ENCODE measurements at places on chromosomes 13 and 19.

- DNase-seq, result no peak
Measured at GRCh38 chr19:46898731-46899130, 37.9 kb downstream of the ARHGAP35 start.

DNA sequence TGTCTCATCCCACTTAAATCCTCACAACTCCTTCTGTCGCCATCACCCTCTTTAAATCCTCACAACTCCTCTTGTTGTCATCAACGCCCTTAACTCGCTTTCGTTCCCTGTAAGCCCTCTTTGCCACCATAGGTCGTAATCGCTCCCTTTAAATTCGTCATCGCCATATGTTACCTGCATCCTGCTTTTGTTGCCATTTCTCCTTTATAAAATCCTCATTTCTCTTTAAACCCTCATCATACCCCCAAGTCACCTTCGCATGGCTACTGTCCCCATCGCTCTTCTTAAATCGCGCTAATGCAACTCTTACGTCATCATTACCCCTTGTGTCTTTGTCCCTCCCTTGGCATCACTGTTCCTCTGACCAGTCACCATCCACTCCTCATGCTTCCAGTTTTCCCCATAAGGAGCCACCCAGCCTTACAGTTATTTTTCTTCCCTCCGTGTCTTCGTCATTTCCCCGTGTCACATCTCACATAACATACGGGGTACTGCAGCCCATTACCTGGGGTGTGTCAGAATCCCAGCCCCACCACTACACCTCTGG, 539 bp downstream of the PLD3 start:
- DNase-seq, result no peak

DNA sequence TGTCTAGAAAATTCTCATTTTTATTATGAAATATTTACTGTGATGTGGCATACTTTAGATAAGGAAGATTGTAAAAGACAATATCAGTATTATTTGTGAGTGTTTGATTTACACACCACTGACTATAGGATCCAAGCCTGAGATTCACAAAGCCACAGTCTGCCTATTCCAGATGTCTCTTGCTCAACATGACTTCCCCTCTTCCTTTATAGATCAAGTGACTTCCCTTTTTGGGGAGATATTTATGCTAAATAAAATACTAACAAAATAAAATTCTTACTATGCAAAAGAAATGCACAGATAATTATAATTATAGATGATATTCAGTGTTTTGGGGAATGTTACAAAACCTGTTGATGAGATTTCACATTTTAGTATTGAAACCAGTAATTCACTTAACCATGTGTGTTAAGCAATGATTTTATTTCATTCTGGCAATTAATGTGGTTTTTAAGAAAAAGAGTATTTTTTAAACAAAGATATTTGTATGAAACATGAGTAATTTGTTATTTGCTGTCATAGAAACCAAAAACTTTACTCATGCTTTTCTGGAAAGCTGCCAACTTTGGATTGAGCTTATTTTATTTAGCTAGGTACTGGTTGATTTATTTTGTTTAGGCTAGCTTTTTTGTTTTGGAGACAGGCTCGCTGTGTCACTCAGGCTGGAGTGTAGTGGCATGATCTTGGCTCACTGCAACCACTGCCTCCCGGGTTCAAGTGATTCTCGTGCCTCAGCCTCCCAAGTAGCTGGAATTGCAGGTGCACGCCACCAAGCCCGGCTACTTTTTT, 13.7 kb upstream of the GPR183 start:
- no peak for DNase-seq

DNA sequence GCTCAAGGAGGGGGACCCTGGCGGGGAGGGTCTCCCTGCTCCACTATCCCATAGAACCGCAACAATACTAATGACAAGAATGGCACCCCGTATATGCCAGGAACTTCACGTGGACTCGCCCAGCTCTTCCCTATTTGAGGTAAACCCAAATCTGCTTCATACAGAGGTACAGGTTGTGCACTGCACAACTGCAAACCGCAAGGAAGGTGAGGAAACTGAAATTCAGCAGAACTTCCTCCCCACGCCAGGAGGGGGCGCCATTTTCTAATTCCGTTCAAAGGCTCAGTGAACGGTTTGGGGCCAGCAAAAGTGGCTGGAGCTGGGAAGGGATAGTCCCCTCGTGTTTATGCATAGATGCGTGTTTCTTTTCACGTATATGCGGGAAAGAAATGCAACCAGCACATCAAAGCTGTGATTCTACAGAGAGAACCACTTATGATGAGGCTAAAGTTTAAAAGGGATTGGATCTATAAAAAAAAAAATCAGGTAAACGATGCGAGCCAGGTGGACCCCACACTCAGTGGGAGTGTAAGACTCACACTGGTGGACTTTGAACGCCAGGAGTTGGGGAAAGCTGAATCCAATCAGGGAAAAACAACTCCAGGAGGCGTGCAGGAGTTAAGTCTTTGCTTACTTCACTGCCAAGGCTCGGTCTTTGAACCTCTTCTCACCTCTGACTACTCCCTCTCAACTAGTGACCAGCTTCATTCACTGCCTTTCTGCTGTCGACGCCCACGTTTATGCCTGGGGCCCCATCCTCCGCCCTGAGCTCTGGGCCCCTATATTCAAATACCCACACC, 20.3 kb downstream of the C19orf81 start:
- peak; percentile 17 for DNase-seq

GRCh38 chr13:114318624-114319023, 4.3 kb downstream of the CHAMP1 start:
- no peak for DNase-seq

DNA sequence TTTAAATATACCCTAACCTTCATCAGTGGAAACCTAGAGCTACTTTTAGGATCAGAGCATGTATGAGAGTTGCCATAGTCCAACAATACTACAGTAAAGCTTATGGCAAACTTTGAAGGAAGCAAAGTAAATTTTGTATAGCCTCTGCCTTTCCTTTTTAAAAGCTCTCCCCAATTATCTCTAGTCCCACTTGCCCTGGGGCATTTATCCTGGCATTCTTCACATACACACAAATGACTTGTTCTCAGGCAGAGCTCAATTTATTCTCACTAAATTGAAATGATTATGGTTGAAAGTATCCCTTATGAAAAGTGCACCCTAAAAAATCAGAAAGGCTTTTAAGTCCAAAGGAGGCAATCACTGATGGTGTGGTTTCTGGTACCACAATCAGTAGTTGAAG, 94.1 kb upstream of the UFM1 start:
- no peak for DNase-seq

DNA sequence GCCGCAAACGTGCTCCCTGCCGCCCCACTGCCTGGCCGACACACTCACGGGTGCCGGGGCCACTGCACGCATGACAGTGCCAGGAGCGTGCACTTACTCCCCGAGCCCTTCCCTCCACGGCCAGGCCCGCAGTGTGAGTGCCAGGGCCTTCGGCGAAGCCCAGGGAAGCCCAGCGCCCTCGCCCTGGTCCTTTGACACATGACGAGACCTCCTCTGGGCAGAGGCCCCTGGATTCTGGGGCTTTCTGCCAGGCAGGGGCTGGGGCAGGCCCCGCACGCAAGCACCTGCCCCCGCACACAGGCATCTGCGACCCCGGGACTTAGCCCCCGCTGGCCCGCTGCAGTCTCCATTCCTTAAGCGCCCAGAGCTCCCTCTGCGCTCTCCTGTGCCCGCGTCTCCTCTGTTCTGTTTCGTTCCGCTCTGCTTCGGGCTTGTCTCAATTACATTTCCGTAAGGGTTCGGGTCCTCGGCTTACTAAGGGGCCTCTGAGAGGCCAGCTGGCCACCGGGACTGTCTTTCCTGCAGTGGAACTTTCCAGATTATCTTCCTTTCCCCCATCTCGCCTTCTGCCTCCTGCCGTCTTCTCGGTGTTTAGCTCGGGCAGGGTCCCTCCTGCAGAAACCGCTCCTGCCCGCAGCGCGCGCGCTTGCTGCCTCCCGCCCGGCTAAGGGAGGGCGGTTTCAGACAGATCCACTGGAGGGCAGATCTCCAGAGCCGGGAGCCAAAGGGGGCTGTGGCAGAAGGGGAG, 98.8 kb downstream of the ING1 start:
- no peak for DNase-seq

DNA sequence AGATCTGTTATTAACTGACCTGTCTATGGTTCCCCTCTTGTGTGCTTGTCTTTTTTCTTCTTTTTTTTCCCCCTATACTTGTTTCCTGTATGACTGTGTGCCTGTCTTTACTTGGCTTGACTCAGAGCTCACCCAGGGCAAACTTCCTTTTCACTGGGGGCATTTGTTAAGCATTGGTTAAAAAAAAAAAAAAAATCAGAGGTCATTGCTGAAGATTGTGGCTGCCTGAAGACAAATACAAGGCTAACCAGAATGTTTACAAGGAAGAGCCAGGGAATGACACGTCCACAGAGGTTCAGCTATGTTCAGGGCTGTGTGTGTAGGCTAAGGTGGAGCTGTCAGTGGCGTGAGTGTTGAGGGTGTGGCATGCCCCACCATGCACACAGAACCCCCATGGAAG, 47.1 kb downstream of the LNX2 start:
- DNase-seq, result no peak

DNA sequence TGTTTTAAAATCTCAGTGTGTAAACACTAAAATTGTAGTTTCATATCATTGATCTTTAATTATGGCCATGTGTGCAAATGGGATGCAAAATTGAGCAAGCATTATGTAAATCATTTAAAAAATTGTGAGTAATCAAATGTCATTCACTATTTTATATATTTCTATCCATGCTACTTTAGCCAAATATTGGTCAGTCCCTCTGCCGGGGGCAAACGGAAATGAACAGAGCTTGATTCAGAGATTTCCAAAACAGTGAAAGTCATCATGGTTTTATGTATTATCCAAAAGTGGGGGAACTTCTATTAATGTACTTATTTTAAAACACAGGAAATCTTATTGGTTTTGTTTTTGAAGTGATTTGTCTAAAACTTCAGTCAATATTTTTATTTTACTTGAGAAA, 219.1 kb downstream of the IRS2 start:
- no peak for DNase-seq

DNA sequence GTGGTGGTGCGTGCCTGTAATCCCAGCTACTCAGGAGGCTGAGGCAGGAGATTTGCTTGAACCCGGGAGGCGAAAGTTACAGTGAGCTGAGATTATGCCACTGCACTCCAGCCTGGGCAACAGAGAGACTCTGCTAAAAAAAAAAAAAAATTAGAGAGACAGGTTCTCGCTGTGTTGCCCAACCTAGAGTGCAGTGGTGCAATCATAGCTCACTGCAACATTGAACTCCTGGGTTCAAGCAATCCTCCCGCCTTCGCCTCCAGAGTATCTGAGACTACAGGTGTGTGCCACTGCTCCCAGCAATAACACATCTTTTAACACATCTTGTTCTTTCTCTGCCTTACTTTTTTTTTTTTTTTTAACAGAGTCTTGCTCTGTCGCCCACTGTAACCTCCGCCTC, 32.7 kb downstream of the CLEC17A start:
- no peak for DNase-seq

GRCh38 chr13:73578251-73578875, 519.6 kb downstream of the KLF5 start:
- DNase-seq, result no peak

- no peak for DNase-seq
Measured at GRCh38 chr13:78607409-78608251, 4.3 kb upstream of the POU4F1 start.

DNA sequence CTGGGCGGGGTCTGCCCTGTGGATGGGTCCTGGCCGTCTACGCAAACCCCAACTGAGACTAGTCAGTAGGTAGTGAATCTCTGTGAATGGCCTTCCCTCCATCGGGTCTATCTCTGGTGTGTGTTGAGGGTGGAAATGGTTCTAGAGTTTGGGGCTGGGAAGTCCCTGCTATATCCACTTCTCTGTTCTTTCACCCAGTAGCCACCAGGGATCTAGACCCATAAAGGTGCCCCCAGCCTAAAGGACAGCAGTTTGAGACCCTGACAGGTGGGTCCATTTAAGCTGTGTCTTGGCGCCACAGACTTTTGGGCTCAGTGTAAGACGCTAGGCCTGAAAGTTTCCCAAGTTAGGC, 57.7 kb downstream of the ZNF568 start:
- no peak for DNase-seq

DNA sequence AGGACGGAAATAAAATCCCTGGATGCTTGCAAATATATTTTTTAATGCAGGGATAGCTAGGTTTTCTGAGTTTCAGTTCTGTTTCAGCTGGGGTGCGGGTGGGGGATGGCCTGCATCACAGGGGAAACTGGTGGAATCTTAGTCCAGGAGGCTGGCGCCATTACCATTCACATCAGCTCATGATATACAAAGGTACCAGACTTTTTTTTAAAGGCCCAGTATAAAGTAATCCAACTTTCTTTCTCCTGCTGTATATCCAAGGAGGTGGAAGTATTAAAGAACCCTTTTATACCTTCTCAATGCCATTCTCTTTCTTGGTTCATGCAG, 343.8 kb downstream of the KCNRG start:
- DNase-seq, result no peak

DNA sequence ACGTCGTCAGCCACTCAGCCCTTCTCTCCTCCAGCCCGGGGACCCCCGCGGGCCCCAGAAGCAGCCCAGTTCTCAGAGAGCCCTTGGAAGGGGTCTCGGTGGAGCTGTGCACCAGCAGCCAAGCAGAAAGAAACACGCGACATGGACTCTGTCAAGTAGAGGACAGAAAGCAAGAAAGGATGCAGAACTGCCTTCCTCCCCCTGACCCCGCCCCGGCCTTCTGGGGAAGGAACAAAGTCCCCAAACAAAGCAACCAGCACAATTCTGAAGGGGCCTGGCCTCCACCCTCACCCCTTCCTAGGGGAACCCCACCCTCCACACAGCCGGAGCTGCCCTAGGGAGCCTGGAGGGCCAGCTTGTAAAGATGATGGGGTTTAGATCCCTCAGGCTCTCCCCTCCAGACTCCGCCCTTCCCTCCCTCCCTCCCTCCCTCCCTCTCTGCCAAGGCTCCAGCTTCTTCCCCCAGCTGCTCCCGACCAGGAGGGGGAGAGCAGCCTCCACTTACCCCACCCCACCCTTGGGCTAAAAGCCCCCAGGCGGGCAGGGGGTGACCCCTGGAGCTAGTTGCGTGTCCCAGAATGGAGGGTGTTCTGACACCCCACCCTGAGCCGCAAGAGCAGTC, 7.8 kb downstream of the LYL1 start:
- DNase-seq, result no peak

DNA sequence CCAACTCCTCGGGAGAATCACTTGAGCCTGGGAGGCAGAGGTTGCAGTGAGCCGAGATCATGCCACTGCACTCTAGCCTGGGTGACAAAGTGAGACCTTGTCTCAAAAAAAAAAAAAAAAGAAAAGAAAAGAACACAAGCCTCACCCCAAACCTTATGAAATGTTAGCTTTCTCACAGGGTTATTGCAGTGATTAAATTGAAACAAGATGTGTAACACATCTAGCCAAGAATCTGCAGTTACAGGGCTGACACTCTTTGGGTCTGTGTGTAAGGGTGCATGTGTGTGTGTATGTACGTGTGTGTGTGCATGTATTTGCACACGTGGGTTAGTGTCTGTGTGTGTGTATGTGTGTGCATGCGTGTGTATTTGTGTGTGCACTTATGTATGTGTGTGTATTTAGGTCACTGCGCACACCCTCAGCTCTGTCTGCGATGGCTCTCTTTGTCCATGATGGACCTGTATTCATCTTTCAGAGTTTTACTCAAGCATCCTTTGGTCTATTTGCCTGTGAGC, 336.3 kb downstream of the UQCRFS1 start:
- no peak for DNase-seq

Measured in DMS153 (cell line).